ENCODE measurements at places on chromosomes 5 and 9.

- DNase-seq: no peak
Observed at GRCh38 chr9:98031935-98032334, 24.6 kb upstream of the NANS start.

DNA sequence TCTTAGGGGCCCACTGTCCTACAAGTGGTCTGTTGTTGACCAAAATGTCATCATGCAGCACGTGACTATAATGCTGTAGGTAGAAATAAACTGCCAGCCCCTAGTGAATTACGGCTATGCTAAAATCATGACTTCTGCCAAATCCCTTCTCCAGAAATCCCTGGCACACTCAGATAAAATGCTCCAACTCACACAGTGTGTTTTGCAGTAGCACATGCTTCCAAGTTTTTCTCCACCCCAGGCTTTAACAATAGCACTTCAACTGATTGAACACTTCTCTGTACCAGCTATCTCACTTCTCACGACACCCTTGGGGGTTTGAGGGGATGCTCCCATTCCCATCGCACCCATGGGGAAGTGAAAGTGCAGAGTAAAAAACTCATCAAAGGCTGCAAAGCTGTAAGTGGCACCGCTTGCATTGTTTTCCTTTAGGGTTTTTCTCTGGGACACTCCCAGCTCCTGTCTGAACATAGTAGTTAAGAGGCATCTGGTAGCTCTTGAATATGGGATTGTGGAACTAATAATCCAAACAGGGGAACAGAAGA is 151.0 kb upstream of the SLC24A2 start:
- no peak for DNase-seq

- no peak for DNase-seq
Observed at GRCh38 chr5:178998441-178998840, 3.3 kb upstream of the GRM6 start.

DNA sequence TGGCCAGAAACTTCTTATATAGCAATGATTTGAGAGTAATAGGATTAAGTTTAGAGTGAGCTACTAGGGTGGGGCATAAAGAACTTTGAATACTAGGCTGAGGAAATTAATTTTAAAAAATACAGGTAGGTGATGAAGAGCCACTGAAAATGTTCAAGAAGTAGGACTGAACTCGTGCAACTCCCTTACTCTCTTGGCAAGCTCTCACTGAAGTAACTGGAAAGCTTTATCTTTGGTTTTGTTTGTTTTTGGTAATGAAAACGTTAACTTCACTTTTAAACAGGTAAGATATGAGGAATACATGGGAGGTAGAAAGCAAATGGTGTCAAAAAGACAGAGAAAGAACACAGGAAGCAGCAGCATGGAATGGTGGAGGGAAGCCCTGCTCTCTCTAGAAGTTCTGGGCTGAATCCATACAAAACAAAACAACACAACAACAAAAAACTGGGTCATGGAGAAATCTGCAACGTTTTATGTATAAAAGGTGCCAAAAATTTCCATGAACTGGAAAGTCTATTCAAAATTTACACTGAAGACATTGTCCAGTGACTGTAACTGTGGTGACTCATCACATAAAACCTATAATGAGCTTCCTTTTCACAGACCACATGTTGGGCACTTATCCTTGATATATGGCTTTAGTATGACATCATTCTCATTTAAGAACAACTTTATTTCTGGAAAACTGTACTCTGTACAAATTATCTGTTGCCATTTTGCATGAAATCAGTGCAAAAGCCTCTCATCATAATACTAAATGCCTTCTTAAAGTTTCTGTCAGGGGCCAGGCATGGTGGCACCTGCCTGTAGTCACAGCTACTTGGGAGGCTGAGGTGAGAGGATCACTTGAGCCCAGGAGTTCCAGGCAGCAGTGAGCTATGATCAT is 91.2 kb upstream of the CHD1 start:
- DNase-seq: peak; percentile 67

GRCh38 chr9:8349901-8350300 is 550.3 kb upstream of the DMAC1 start:
- DNase-seq: no peak

Data from OCI-M1 (cell line).